ENCODE measurements at places on chromosomes 5 and 9.

GRCh38 chr9:86246752-86247161, 12.7 kb downstream of the C9orf153 start:
- DNase-seq = peak; percentile 40

DNA sequence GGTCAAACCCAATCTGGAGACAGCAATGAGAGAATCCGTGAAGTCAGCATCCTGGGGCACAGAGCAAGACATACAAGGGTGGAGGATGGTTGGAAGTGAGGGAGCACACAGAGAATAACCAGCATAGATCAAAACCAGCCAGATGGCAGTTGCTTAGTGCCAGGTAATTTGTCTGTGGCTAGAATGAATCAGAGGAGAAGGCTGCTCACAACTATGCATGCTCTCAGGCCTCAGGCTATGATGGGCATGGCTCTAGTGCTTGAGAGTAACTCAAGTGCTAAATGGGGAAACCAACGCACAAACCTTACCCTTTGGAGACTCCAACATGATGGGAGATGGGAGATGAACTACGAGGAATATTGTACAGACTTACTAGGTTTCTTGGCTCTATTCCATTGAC, 160.8 kb downstream of the DMRT2 start:
- DNase-seq = no peak

GRCh38 chr9:128242828-128243214, 33.0 kb downstream of the GOLGA2 start:
- no peak for DNase-seq

DNA sequence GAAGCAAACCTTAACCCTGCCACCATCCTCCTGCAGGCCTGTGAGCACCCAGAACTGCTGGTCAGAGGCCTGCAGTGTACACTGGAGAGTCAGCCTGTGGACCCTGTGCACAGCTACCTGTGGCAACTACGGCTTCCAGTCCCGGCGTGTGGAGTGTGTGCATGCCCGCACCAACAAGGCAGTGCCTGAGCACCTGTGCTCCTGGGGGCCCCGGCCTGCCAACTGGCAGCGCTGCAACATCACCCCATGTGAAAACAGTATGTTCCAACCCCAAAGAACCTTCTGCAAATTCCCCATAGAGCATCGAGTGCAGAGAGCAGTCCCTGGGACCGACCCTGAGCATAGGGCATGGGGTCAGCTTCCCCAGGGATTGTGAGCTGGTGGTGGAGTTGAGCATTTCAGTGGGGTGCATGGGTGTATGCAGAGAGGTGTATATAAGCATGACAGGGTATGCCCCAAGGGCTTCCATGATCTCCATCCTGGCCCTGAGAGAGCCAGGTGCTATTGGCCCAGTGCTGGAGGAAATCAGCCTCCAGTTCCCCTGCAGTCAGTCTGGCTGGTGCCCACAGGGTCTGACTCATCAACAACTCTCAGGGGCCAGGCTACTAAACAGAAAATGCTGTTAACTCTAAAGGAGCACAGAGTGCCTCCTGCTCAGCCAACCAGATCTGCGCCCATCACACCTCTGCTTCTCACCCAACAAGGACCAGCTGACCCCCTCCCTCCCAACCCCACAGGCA, 126.2 kb downstream of the SAXO1 start:
- no peak for DNase-seq

DNA sequence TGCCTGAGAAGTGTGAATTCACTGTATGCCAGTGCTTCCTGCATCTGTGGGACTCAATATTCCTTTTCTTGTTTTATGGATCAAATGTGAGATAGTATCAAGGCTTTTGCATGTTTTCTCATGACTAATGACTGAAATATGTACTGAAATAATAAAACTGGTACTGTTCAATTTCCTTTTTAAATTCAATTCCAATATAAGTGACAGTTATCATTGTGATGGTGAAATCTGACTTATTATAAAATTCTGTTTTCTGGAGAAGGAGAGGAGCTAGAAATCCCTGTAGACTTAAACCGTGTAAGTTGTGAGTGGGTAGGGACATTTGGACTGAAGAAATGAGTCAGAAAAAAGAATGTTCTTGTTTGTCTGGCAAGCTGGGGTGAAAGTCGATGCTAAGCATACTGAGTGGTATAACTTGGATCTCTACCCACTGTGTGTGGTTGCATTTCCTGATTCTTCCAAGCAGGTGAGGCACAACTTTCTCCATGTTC, 245.2 kb downstream of the EFNA5 start:
- no peak for DNase-seq

DNA sequence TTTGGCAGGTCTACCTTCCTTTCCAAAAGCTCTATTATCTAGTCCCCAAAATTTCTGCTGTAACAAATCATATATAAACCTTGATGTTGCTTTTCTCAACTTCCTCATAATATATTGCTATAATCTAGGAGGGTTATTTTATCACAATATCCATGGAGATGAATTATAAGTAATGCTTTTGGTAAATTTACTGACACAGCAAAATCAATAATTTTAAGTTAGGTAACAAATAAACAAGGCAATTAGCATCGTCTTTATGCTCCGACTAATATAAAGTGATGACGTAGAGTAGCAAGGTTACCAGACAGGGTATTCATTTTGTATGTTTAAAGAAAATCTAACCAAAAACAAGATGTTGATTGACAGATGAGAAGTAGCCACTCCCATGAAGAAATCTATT, 132.3 kb upstream of the ST8SIA4 start:
- no peak for DNase-seq

- no peak for DNase-seq
Observed at GRCh38 chr9:94675008-94675881, 35.9 kb upstream of the FBP1 start.

GRCh38 chr5:106648401-106648800, 1022.3 kb downstream of the EFNA5 start:
- DNase-seq = no peak

- DNase-seq = no peak
Observed at GRCh38 chr9:127654619-127655018, 42.5 kb downstream of the STXBP1 start.

DNA sequence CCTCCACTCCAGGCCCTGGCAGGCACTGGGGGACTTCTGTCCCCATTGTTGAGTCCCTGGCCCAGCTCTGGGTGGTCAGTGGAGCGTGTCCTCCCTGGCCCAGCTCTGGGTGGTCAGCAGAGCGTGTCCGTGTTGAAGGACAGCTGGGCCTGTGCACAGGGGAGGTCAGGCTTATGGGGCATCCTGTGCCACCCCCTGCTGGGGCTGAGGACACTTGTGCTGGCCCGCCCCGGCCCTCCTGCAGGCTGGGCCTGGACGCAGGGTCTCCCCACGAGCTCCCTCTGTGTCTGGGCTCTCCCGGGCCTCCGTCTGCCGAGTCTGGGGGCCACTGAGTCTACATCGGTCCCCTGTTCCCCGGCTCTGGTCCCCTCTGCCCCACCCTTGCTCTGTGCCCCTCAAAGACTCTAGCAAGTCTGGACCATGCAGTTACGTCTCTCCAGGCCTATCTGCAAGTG, 11.5 kb upstream of the CLIC3 start:
- DNase-seq = no peak

DNA sequence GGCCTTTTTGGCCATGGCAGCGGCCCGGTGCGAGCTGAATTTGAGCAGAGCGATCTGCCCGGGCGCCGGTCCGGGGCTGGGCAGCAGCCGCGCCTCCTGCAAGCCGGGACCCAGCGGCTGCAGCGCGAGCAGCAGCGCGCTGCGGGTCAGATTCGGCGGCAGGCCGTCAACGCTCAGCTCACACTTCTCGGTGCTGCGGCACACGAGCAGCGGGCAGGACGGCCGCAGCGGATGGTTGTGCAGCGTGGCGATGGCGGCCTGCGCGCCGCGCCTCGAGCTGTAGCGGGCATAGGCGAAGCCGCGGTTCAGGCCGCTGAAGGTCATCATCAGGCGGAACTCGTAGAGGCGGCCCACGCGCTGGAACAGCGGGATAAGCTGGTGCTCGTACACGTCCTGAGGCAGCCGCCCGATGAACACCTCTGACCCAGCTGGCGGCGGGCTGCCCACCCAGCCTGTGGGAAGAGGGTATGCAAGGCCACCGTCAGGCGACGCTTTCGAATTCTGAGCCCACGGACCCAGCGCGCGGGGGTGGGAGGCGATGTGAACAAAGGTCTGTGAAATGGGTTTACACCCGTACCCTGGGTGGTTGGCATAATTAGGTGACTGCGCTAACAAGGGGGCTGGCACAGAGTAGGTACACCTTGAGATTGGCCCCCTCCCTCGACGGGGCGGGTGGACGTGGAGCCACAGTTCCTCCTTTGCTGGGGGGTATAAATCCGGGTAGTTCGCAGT, 755 bp downstream of the DND1 start:
- DNase-seq = no peak

- no peak for DNase-seq
Observed at GRCh38 chr5:154356020-154356655, 89.7 kb upstream of the SAP30L start.

GRCh38 chr5:93395010-93395409, 186.0 kb downstream of the NR2F1-AS1 start:
- DNase-seq = no peak

DNA sequence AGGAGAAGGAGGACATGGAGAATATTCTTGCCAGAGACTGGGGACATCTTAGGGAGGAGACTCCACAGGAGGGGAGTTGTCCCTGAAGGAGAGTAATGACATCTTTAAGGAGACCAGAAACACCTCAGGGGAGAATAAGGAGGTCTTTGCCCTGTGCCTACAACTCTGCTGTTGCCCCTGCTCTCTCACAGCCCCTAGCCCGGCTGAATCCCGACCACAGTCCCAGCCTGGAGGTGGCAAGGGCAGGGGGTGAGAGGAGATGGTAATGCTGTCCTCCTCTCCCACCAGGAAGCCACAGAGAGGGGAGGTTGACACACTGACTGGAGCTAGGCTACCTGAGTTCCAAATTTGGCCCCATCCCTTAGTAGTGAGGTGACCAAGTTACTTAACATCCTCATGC, 30.2 kb upstream of the ENHO start:
- no peak for DNase-seq

DNA sequence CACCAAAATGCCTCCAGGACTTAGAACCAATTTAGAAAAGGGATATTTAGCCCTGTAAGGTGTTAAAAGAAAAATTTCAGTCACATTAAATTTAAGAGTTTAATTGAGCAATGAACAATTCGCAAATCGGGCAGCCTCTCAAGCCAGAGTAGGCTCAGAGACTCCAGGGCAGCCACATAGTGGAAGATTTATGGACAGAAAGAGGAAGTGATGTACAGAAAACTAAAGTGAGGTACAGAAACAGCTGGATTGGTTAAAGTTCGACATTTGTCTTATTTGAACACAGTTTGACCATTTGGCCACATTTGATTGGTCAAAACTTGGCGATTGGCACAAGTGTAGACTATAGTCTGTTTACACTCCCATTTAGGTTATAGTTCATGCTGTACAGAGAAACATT, 525.9 kb upstream of the ZNF608 start:
- no peak for DNase-seq

GRCh38 chr5:144276034-144276822, 105.6 kb downstream of the KCTD16 start:
- no peak for DNase-seq

GRCh38 chr5:112657804-112658203, 79.9 kb upstream of the APC start:
- no peak for DNase-seq

- DNase-seq = no peak
Observed at GRCh38 chr5:96148376-96148775, 186.7 kb upstream of the ELL2 start.

All from GM13977 (cell line).